Activated CD4-positive, alpha-beta T cell treated with anti-CD3 and anti-CD28 coated beads, Interleukin-2, amount 50 U/mL, for 48 hours (primary cell): ENCODE measurements at places on chromosomes 3 and 15.

DNA sequence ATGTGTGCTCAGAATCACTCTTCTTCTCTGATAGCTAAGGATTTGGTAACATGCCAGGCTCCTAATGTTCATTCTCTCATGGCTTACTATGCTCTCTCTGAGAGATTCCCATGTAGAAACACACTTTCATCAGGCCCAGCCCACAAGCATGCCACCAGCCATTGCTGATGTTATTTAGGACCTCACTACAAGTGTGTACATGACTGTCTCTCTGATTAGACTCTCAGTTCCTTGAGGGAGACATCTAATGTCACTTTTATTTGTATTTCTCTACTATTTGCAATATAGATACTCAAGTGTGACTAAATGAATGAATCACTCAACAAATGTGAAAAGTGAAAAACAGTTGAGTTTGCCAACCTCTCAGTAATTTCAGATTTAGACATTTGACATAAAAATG, 84.3 kb upstream of the ARL6 start:
- DNase-seq: no peak

DNA sequence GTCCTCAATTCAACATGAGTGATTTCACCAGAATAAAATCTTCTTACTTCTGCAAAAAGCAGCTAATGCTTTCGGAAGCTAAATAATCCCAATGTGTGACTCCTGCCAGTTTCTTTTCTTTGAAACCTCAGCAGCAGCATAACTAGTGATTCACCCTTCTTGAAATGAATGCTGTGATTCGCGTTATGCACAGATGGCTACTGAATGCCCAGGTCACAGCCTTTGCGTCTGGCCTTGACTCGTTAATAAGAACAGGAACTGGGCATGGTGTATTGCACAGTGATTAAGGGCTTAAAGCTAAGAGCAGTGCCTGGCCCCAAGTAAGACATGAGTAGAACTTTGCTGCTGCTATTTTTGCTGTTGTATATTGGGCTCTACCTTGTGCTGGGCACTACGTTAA, 19.0 kb downstream of the CGNL1 start:
- DNase-seq: no peak

DNA sequence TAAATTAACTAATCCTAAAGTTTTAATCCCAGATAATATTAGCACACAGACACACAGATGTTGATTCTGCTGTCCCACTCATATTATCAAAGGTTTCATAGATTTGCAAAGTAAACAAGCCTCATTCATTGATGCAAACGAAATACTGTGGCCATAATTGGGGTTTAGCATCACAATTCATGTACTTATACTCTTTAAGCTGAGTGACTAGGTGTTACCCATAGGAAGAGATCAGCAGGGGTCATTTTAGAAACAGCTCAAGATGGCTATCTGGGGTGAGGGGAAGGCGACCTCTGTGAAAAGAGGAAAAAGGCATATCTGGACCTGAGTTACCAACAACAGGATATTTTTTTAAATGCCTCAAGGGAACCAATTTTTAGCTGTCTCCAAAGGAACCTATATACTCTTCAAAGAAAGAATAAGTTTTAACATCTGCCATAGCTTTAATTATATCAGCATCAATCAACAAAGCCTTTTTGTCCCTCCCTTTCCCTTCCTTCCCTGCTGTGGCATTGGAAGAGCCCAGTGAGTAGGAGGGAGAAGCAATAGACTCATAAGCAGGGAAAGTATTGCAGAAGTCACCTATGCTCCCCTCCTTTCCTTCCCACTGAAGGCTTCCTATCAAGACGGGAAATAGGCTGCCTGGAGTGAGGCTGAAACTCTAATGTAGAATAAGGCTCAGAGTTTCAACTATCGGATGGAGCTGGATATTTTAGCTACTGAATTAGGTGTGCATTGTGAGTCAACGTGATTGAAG, 553.4 kb downstream of the ZIC1 start:
- DNase-seq: no peak

DNA sequence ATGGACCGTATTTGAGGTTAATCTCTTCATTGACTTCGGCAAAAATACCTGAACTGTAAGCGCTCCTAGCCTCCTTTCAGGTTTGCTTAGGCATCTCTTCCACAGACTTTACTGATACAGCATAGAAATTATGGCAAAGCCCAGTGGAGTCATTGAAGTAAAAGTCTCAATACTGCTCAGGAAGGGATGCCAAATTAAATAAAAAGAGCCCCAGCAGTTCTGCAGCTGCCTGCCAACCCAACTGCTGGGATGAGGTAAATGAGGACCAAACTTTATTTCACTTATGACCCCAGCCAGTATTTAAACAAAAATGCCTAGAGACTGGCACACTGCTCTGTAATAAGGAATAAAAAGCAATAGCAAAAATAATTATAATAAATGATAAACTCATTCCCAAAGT, 65.4 kb downstream of the IQCH start:
- DNase-seq: no peak

DNA sequence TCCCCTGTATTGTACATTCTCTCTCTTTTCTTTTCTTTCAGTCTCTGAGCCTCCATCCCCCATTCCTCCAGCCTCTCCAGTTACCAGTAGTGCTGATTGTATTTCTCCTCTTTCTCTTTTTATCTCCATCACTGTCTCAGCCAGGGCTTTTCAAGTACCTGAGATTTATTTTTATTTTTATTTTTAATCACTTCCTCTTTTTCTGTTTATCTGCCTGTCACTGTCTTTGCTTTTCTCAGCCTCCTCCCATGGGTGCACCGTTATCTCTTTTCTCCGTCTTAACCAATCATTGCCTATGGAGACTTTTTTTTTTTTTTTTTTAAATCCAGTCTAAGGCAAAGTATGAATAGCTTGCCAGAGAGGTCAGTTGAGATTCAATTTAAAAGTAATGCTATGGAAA, 359.3 kb downstream of the GAP43 start:
- no peak for DNase-seq

GRCh38 chr15:60423537-60423936, 25.8 kb upstream of the ANXA2 start:
- no peak for DNase-seq

DNA sequence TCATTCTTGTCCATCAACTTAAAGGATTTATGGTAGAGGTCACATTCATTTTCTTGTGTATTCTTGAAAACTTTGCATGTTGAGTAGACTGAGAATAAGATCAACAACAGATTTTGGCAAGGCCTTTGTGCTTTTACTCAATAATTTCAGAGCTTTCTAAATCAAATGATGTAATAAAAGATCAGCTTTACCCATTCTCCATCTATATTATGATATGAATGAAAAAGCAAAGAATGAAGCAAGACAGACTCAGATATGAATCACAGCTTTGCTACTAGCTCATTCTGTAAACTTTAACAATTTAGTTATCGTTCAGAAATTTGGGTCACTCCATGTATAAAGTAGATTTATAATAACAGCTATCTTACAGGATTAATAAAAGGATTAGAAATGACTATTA, 275.8 kb upstream of the ARL6 start:
- DNase-seq: no peak
